Foreskin fibroblast (primary cell): ENCODE measurements at places on chromosomes 2 and 18.

GRCh38 chr18:13218368-13218991, at the start of gene LDLRAD4:
TSS of gene LDLRAD4 (plus strand) at chr18:13218760.
- no peak for DNase-seq

GRCh38 chr2:179686069-179686468, 175.3 kb downstream of the ZNF385B start:
- no peak for DNase-seq

GRCh38 chr2:159798376-159798725, 343 bp upstream of the CD302 start:
- no peak for DNase-seq

- peak; percentile 73 for DNase-seq
Observed at GRCh38 chr2:15042801-15043217, 410.3 kb downstream of the LRATD1 start.
